ENCODE measurements at places on chromosomes 4 and X.

DNA sequence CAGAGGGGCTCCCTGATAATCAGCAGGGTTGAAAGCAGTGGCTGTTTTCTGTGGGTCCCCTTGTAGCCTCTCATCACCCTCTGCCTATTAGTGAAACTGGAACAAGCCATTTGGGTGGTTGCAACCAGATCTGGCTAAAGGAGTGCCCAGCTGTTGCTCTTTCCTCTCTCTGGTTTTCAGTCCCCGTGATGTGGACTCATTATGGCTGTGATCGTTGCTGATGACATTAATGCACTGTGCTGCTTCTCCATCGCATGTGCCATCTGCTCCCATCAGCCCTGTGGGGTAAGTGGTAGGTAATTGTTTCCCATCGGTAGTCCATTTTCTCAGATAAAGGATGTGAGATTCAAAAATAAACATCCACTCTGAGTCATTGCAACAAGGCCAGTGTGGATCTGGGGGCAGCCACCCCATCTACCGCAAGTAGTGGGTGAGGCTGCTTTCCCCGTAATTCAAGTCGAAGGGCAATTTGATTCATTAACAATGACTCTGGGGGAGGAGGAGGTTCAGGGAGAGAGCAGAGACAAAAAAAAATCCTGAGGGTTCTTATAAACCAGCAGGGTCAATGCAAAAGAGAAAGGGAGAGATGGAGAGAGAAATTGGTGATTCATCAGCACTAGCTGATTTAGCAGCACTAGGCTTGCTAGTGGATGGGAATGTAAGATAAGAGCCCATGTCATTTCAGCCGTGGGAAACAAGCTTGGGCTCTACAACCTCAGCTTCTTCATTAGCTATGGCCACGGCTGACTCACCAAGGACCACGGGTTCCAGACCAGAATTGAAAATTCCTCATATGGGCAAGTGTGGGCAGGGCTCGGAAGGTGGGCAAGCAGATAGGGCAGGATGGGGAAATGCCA is 357.8 kb downstream of the MID1IP1 start:
- DNase-seq = peak; percentile 43

DNA sequence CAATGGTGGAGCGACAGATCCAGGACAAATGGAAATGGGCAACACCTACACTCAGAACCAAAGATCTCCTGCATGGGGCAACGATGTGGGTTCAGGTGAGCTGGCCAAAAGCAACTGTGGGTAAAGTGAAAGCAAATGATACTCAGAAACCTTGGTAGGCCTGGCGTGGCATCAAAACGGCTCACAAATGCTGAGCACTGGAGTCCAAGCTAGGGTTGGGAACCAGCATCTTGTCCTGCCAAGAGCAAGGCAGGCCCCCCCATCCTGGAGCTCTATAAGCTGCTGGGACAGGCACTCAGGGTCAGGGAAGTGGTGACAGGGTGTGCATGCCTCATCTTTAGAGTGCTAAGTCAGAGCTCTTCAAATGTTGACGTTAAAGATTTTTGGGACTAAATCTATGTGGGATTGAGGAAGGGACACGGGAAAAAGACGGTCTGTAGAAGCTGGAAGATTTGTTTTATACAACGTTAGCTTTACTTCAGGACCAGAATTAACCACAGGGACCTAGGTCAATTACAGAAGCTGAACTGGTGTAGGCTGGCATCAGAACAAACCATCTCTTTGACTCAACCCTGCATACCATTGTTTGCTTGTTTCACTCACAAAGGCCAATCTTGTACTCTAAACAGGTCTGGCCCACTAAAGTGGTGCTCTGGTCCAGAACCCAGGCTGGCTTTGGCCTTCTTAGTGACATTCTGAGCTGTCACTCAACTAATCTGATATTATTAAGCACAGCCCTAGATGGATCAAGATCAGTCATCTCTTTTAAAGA is 10.7 kb downstream of the ATP8A1 start:
- no peak for DNase-seq

- DNase-seq = peak; percentile 13
These were observed 20.4 kb upstream of the ADD1 start for GRCh38 chr4:2823301-2823670.

DNA sequence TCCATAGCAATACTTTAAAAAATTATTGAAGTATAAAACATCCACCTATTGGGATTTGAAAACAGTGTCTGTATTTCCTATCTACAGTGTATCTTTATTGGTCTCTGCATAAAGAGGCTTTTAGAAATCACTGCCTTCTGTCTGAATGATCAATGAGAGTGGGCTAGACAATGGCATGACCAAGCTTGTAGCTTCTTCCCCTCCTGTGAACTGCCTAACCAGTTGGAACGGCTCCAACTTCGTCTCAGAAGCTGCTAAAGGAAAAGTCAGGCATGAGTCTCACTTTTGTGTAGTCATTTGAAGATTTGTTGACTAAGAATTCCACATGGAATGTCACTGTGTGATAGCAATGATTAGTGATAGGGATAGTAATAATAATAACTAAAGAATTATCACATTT is 64.2 kb downstream of the INTS12 start:
- no peak for DNase-seq

GRCh38 chr4:86181585-86181984 is 178.3 kb downstream of the MAPK10 start:
- no peak for DNase-seq

GRCh38 chr4:79882806-79883205 is 190.2 kb downstream of the ANTXR2 start:
- no peak for DNase-seq

DNA sequence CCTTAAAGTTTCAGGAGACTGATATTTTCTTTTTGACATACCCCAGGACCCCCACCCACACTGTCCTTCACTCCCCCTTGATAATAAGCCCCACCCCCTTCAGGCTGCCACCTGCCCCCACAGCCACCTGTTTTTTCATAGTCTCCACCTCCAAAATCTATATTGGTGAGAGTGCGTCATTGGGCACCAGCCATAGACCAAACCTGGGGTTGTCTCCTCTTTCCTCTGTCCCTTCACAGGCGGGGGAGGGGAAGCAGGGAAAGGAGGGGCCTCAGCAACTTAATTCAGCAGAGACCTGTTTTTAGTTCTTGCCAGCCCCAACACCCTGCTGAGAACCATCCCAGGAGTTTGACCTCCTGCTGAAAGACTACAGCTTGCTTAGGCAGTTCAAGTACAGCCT is 1.1 kb downstream of the ARHGAP36 start:
- no peak for DNase-seq

- no peak for DNase-seq
These were observed 559.7 kb upstream of the FAT1 start for GRCh38 chr4:187283201-187283955.

DNA sequence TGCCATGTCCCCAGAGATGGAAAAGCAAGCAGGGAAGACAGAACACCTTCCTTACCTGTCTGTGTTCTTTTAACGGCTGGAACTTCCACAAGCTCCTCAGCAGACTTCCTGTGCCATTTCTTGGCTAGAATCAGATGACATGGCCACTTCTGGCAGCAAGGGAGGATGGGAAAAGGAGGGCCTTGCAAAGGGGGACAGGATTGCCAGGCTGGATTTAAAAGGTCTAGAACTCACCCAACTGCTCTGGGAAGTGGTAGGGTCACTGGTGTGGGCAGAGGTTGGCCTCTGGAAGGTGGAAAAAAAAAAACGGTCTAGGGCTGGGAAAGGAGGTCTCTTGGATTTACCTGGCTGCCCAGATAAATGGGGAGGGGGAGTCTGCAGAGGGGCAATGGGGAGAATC is 1.6 kb upstream of the USP11 start:
- DNase-seq = no peak

DNA sequence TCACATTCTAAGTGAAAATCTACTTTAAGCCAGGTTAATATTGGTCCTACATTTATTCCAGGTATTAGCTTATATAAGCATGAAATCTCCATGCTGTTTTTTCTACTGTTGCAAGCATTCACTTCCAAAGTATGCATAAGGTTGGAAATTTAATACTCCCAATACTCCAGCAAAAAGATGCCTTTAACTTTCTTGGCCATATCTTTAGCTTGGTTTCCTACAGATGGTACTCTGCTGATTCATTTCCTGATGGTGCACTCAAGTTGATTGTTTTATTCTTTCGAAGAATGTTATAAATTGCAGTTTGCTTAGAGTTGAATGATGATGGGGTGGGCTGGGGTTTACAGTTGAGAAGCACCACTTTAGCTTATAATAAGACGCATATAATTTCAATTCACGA is 330.2 kb downstream of the PTTG2 start:
- no peak for DNase-seq

DNA sequence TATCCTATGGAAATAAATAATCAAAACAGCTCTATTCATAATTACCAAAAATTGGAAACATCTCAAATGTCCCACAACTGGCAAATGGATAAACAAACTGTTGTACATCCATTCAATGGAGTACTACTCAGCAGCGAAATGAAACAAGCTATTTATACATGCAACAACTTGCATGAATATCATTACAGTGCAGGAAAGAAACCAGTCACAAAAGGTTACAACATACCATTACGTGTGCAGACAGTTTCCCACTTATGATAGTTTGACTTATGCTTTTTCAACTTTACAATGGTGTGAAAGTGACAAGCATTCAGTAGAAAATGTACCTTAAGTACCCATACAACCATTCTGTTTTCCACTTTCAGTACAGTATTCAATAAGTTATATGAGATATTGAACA is 82.3 kb downstream of the NEK1 start:
- DNase-seq = no peak

DNA sequence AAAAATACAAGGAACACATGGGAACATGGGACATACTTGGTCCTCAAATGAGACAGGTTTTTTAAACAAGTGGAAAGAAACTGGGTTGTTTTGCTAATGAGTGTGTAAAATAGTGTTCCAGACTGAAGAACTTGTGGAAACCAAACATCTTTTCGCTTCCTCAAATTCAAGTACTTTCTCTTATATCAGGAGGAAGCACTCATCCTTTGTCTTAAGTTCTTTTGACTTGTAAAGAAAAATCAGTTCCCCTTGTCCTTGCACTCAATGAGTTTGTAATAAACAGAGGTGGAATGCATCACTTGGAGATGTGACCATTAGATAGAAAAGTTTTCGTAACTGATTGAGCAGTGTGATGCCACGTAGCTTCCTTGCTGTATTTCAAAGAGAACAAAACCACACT is 101.1 kb downstream of the PHOX2B start:
- no peak for DNase-seq

- no peak for DNase-seq
These were observed 12.8 kb downstream of the SUPT20HL2 start for GRCh38 chrX:24301060-24301459.

- DNase-seq = no peak
These were observed 79.9 kb downstream of the AMOT start for GRCh38 chrX:112760697-112761096.

- no peak for DNase-seq
These were observed 252.3 kb downstream of the NLGN4X start for GRCh38 chrX:5976332-5976731.

GRCh38 chr4:71867598-71867997 is 83.7 kb upstream of the GC start:
- DNase-seq = no peak

DNA sequence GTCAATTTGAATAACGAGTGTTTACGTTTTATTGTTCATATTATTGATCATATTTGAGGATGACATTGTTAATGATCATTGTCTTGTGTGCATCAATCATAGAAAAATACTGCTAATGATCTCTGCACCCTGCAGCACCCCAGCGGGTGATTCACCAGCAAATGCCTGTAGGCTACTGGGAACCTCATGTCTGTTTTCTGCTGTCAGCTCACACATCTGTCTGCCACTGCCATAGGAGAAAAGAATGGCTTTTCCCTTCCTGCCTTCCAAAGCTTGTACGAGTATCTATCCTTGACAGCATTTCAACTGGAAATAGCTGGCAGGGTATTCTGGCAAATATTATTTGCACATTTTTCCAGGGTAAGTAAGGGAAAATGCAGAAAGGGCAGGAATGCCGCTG is 272.1 kb upstream of the TRAM1L1 start:
- DNase-seq = no peak

- no peak for DNase-seq
These were observed 26.1 kb downstream of the ZRSR2 start for GRCh38 chrX:15816438-15816809.

DNA sequence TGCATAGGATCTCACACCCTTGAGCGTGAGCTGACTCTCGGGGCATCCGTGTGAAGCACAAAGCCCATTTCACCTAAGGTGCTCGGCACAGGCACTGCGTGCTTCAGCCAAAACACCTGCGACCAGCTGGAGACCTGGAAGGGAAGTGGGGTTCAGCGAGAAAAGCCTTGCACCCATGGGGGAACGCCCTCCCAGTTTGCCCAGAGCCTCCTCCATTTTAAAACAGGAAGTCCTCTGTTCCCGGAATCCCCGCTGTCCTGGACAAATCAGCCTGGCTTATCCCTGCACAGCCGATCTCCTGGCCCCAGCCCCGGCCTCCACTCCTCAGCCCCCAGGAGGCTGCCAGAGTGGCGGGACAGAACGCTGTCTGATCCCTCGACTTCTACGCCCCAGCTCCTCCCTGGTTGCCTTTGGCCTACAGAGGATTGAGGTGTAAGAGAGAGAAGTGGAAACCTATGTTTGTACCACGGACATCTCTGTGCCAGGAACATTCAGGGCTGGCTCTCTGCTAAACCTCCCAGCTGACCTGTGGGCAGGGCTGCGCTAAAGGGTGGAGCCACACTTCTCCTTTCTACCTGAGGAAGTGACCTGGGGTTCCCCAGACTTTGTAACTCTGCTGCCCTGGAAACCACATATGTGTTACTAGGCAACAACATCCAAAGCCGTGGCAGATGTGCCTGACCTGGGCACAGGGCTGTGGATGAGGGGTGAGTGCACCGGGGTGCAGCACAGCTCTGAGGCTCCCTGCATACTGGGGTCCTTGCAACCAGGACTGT is 3.8 kb upstream of the C4orf50 start:
- no peak for DNase-seq

GRCh38 chr4:148296498-148296897 is 145.7 kb downstream of the NR3C2 start:
- DNase-seq = no peak

DNA sequence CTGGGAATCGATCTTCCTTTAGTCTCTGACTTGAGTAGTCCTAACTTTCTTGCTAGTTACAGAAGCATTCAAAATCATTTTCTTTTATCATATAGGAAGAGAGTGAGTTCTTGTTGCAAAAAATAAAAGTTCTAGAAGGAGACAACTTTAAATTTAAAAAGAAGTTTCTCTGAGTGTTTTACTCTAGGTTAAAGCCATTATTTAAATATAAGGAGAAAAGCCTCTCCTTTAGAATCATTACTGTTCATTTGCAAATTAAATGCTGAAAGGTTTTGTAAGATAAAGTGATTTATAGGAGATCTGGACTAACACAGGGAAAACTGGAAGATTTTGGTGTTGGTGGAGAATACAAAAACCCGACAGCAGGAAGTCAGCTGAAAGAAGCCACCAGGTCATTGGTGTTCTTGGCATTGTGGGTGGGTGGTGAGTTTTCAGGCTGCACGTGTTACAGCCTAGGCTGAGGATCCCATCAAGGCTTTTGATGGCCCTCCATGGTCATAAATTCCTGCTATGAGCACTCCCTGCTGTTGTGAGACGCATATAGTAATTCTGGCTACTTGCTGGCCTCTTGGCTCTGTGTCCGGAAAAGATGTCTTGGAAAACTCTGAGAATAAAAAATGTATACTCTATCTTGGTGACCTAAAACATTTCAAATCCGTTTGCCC is 81.6 kb downstream of the GPAT3 start:
- DNase-seq = no peak

GRCh38 chr4:35247047-35247446 is 997.3 kb downstream of the ARAP2 start:
- DNase-seq = no peak

- no peak for DNase-seq
These were observed 65.2 kb downstream of the FBXO8 start for GRCh38 chr4:174218127-174218790.

All from CD4-positive, alpha-beta T cell treated with Interleukin-15 for 1 hour (primary cell).